Stimulated activated CD8-positive, alpha-beta memory T cell treated with anti-CD3 and anti-CD28 coated beads, Interleukin-7, amount 100 ng/mL, for 1 hour (primary cell): ENCODE measurements at places on chromosomes 3 and 15.

DNA sequence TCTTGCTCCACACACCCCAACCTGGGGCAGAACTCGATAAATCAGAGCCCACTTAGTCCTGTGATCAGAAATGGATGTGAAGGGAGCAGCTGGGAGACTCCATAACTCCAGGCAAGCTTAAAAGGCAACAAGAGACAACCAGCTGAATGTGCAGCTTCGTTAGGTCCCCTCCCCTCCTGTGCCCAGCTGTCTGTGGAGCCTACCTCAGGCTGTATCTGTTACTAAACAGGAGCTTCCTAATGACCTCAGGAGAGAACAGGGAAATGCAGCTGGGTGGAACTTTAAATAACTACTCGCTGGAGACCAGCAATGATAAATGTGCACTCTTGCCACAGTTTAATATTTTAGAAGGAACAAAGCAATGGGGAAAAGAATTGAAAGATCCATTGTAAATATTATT lies 25.9 kb downstream of the SLC9A9 start:
- no peak for DNase-seq

GRCh38 chr15:44810237-44810636 lies 73.9 kb downstream of the TRIM69 start:
- DNase-seq = no peak

- DNase-seq = no peak
Observed at GRCh38 chr3:3154879-3155610, 24.4 kb downstream of the CRBN start.

GRCh38 chr3:157128771-157129681 lies 30.9 kb downstream of the CCNL1 start:
- DNase-seq = no peak

- DNase-seq = no peak
Observed at GRCh38 chr3:147656023-147656422, 246.9 kb downstream of the ZIC1 start.

- DNase-seq = no peak
Observed at GRCh38 chr3:45884368-45885201, 1.8 kb upstream of the CCR9 start.

- no peak for DNase-seq
Observed at GRCh38 chr15:71773206-71773859, 37.0 kb upstream of the NR2E3 start.

GRCh38 chr3:180973543-180973942 lies 16.0 kb downstream of the DNAJC19 start:
- no peak for DNase-seq

DNA sequence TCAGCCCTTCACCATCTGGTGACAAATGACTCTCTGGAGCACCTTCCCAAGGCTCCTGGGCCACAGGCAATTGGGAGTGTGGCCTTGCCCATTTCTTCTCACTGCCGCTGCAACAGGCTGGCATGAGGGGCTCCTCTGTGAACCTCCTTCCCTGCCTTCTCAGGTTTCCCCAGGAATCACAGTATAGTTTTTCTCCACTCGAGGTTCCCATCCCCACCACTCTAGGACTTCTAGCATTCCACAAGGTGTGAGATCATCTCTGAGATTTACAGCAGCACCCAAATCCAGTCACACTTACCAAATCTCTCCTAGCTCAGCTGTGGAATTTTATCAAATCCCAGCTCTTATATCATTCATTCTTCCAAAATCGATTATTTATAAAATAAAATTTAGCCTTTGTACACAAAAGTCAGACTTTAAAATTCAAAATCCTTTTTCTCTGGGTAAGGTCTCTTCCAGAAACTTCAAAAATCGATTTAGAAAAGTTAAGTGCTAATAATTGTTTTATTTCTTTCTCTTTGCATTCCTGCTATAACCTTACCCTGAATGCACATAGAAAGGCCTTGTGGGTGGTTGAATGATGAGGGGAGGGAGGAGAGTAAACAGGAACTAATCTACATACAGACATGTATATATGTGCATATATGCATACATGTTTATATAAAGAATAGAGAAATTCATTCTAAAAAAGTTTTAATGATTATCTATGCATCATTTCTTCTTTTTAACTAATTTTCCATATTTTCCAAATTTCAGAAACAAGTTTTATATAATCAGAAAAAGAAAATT lies 18.9 kb upstream of the ATP13A4 start:
- no peak for DNase-seq

DNA sequence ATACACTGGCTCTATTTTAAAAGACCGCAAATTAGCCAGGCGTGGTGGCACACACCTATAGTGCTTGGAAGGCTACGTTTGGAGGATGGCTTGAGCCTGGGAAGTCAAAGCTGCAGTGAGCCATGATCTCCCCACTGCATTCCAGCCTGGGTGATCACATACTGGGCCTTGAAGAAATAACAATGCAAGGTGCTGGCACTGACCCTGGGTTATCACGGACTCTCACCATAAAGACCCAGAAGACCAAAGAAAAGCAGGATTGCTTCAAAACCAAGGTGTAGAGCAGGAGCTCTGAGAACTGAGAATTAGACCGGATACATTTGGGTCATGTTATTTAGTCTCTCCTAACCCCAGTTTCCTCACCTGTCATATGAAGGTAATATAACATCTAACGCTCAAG lies 14.8 kb downstream of the PIK3R4 start:
- DNase-seq = no peak

GRCh38 chr3:189771842-189772450 lies 140.8 kb downstream of the TP63 start:
- DNase-seq = no peak

GRCh38 chr15:70870051-70870450 lies 16.1 kb upstream of the LARP6 start:
- no peak for DNase-seq

GRCh38 chr3:187823746-187824145 lies 78.5 kb upstream of the BCL6 start:
- DNase-seq = no peak

DNA sequence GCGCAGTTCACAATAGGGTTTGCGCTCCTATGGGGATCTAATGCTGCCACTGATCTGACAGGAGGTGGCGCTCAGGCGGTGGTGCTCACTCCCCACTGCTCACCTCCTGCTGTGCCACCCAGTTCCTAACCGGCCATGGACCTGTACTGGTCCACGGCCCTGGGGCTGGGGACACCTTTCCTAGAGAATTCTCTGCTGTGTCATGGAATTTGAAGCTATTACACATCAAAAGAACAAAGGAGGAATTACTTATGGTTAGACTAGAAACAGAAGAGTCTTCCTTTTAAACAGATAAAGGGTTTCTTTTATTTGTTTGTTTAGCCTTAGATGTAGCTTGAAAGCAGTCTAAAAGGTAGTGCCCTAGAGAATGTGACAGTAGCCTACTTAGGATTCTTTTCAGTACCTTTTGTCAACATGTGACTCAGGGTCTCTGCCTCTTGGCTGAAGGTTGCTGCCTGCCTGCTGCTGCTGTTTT lies 50.3 kb downstream of the PAK2 start:
- no peak for DNase-seq

- no peak for DNase-seq
Observed at GRCh38 chr15:74050556-74051234, 31.7 kb downstream of the GOLGA6A start.
